NCI-H1436 (cell line): ENCODE measurements at places on chromosomes 6 and 20.

- no peak for DNase-seq
These were observed 58.6 kb downstream of the SNAI1 start for GRCh38 chr20:50041246-50041873.

DNA sequence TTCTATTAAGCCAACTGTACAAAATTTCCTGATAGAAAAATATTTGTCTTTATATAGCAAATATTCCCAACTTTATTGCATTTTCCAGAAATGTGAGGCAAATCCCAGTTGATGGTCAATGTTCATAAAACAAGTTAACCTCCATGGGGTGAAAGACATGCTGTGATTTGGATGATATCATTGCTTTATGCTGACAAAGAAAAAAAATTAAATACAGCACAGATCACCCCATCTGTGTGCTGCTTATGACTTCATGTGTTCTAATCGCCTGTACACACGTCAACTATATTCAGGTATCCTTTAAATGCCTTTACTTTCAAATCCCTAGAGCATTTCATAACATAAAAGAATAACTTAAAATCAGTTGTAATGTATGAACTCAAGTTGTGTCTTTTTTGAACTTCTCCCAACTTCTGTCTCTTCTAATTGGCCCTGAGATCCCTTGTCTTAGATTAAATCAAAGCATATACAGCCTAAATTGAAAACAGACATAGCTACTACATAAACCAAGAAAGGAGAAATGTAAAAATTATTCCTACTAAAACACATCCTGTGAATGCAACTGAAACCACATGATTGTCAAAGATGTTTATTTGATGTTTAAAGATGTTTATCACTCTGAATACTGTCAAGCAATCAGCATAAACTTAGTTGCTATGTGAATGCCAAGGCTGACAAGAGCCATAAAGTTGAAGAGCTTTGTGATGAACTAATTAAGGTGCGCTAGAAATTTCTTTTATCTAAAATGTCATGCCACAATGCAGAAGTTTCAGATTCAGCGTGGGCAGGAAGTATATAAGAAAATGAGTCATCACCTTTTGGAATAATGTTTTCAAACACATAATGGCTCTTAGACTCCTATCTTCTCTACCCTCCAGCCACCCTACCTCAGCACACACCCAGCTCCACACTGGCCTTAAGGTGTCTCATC, 68.7 kb downstream of the FILIP1 start:
- DNase-seq: no peak

DNA sequence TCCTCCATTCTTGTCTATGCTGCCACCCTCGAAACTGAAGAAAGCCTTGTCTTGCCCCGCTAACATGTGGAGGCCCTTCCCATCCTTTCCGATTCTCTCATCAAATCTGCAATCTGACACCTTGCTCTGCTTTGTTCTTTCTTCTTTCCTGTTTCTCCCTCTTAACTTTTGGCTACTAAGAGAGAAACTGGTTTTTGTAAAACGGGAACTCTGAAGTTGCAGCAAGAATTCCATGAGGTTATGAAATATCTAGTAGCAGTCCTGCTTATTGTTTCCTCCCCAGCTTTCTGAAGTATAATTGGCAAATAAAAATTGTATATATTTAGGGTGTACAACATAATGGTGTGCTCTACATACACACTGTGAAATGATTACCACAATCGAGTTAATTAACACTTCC, 80.2 kb downstream of the MAP7 start:
- no peak for DNase-seq

DNA sequence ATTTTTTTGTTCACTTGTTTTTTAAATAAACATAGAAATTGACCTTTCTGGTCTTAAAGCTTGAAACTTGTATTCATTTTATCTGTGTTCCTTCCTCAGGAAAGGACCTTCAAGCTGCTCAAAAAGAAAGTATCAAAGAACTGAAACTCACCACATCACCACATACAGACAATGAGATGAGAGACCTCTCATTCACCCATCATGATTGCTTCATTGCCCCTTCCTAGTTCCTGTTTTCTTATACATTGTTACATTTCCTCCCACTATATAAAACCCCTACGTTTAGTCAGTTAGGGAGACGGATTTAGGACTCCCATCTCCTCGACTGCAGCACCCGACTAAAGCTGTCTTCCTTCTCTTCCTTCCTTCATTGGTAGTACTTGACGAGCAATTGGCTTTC, 180.5 kb upstream of the OPRM1 start:
- DNase-seq: no peak
